T-helper 9 cell (primary cell): ENCODE measurements at places on chromosomes 6 and 20.

GRCh38 chr20:10708351-10709185 lies 34.8 kb upstream of the JAG1 start:
- DNase-seq, result no peak

DNA sequence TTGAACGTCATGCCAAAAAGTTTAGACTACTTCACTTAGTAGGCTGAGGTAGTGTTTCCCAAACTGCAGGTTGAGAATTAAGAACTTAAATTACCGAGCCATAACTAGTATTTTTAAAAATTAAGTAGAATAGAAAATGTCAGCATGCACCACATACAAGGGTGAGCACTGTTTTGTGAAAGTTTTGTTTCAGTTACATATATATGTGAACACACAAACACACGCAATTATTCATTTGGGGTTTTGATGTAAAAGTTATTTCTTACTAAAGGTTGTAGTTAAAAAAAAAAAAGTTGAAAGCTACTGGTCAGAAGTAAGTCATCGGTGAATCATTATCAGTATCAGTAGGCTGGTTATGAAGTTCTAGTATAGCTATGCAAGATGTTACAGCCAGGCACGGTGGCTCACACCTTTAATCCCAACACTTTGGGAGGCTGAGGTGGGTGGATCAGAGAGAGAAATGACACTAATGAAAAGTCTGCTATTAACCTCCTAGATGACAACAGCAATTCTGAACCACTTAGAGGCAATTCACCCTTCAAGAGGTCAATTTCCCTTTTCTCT lies 24.1 kb downstream of the FASTKD5 start:
- DNase-seq, result no peak

- no peak for DNase-seq
Measured at GRCh38 chr6:63418741-63419140, 99.0 kb upstream of the LGSN start.

DNA sequence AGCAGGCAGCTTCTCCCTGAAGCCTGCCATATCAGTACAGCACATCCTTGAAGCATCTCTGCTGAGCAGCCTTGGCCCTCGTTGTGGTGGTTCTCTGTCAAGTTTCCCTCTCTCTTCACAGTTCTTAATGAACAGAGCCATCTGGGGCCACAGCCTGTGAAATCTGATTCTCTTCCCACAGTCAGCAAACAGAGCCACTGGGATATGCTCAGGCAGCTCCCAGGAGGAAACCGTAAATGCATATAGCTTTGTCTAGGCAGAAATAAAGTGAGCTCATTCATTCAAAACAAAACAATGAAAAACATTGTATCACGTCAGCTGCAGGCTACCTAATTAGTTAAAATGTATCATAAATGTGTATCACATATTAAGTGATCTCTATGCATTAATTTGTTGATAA lies 80.3 kb downstream of the TBC1D7 start:
- no peak for DNase-seq

DNA sequence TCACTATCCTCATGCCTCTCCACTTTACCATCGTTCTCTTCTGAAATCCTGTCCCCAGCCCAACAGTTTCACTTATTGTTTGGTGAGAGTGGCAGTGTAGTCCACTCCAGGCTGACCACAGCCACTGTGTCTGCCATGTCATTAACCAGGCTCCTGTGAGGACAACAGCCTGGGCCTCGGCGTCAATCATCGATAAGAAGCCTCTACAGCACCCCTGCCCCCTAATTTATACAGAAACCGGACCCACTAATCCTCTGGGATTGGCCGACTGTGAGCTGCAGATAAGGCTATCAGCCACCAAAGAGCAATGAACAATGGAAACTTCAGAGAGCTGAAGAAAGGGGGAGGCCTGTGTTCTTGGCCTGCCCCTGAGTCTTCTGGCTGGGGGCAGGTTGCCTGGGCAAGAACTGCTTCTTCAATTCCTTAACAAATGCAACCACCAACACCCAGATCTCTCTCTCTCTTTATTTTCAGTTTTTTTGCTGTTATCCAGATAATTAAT lies 3.4 kb downstream of the EGFL8 start:
- no peak for DNase-seq

- no peak for DNase-seq
Measured at GRCh38 chr6:154594496-154595198, 84.2 kb upstream of the CNKSR3 start.

GRCh38 chr20:62624719-62625453 lies 17.4 kb upstream of the SLCO4A1 start:
- DNase-seq, result no peak

GRCh38 chr20:53162251-53162835 lies 190.2 kb downstream of the TSHZ2 start:
- DNase-seq, result no peak

DNA sequence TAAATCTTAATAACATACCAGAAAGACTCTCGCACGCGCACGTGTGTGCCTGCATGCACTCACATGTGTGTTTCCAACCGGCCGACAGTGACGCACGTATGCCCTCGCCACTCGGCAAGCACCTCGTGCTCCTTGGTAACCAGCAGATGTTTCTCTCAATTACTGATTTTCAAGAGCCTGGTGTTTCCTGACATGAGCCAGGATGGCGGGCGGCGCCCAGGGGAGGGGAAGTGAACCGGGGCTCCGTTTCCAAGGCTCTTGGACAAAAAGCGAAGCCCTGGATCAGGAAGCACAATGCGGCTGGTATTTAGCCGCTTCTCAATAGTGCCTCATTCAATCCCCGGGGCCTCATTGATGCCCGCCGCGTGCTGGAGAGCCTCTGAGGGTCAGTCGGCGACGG lies 37.7 kb downstream of the PMEPA1 start:
- no peak for DNase-seq

DNA sequence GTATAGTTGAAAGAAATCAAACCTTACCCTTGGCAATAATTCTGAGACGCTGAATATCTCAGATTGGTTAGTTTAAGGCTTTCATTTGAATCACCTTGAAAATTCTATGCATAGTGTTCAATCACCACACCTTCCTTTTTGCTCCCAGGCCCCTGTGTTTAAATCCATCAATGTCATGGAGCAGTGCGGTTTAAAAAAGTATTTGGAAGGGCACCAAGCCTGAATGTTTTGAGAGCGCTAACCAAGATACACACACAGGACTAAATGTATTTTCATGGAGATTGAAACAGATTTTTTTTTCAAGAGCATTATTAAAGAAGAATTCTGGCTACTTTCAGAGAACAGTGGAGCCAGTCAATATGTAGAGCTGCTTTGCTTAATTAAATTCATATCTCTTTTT lies 195.7 kb downstream of the CENPW start:
- no peak for DNase-seq

DNA sequence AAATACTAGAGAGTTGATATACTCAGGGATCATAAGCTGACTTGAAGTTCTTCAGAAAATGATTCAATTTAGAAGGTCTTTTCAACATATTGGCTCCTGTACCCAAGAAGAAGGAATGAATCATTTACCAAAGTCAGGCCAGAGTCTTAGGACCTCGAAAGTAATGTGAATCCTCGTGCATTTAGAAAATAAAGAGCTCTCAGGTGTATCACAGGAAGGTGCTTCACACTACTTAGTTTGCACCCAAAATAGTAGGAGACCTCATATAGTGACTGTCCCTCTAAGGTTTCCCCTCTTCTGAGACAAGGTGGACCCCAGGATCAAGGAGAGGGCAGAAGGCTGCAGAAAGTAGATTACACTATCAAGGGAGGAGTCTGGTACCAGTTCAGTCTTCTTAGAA lies 71.8 kb downstream of the F13A1 start:
- DNase-seq, result no peak

DNA sequence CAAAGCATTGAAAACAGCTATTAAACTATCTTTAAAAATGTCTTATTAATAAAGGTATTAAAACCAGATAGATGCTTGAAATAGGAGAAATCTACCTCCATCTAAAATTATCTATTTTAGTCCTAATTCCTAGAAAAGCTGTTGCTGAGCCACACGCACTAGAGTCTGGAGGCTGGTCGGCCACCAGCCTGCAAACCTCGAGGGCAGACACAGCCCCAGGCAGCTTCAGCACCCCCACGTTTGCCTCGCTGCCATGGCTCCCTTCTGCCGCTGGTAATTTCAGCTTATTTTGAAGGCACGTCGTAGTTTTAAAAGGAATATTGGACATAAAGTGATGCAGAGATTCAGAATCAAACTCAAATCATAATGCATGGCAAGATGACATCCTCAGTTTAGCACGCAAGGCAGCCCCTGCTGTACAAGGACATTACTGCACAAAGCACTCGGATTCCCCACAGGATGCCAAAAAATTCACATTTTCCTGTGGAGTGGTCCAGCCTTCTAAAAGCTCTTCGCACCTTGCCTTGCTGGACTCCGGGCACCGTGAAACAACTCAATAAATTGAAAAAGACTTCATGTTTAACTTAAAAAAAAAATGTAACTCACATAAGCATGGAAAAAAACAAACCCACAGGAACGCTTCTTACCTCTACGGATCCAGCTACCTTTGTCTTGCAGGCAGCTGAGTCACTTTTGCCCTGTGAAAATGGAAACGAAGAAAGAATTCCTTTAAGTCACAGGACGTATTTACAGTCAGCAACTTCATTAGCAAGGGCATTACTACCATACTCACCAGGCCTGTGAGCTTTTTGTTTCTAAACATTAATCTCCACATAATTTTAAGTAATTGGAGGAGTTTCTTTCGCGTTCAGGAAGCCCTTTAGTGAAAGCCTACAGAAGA lies 143.4 kb upstream of the RPS6KA2 start:
- no peak for DNase-seq

GRCh38 chr6:80235647-80236046 lies 129.2 kb downstream of the BCKDHB start:
- DNase-seq, result no peak

- no peak for DNase-seq
Measured at GRCh38 chr20:48146877-48147276, 361.6 kb upstream of the SULF2 start.

DNA sequence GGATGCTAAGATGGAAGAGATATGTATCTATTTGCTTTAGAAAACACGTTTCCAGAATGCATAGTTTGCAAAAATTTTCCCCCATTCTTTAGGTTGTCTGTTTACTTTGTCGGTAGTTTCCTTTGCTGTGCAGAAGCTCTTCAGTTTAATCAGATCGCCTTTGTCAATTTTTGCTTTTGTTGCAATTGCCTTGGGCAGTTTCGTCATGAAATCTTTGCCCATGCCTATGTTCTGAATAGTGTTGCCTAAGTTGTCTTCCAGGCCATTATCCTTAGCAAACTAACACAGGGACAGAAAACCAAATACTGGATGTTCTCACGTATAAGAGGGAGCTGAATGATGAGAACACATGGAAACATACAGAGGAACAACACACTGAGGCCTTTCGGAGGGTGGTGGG lies 454.2 kb upstream of the SLC35B3 start:
- DNase-seq, result no peak

DNA sequence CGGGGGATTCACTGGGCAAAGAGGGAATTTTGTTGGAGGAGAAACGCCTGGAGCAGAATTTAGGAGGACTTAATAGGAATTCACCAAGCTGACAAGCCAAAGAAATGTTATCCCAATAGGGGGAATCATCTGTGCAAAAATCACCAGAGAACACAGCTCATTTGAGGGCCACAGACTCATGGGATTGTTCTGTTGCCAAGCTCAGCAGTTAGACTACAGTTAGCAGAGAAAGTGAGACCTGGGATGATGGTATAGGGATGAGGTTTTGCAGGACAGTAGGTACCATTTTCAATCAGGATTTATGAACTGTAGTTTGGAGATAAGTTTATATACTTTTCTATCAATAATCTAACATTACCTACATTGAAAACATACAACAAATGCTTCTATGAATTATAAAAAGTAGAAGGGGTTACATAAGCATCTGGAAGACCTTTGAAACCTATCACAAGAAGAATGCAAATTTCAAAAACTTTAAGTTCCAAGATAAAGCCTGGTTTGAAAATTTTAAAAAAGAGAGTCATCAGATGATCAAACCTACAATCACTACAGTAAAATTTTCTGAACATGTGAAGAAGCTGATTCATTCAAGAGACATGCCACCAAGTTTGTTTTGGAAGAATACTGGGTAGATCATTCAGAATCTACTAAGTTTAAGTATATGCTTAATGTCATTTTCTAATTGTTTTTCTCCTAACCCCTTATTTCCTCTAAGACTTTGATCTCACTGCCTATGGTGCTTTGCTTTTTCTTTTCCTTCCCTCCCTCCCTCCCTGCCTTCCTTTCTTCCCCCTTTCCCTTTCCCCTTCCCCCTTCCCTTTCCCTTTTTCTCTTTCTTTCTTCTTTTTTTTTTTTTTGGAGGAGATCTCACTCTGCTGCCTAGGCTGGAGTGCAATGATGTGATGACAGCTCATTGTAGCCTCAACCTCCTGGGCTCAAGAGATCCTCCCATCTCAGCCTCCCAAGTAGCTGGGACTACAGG lies 81.5 kb downstream of the KIF13A start:
- no peak for DNase-seq

DNA sequence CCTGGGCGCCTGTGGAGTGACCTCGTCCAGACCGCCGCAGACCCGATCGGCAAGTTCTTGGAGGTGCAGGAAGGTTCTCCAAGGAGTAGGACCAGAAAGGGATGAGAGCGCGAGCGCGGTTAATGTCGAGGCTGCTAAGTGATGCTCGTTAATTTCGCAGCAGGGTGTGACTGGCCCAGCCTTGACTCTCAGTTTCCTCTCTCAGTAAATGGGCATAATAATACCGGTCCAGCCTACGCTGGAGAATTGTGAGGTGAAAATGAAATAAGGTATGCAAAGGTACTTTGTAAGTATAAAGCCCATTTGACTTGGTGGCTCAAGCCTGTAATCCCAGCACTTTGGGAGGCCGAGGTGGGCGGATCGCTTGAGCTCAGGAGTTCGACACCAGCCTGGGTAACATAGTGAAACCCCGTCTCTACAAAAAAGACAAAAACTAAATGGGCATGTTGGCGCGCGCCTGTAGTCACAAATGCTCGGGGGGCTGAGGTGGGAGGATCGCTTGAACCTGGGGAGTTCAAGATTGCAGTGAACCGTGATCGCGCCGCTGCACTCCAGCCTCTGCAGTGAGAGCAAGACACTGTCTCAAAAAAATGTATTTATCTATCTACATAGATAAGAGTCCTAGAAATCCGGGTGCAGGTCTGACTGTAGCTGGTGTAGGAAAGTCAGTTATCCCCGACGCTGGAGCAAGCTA lies 634 bp upstream of the BTBD9 start:
- DNase-seq, result no peak

DNA sequence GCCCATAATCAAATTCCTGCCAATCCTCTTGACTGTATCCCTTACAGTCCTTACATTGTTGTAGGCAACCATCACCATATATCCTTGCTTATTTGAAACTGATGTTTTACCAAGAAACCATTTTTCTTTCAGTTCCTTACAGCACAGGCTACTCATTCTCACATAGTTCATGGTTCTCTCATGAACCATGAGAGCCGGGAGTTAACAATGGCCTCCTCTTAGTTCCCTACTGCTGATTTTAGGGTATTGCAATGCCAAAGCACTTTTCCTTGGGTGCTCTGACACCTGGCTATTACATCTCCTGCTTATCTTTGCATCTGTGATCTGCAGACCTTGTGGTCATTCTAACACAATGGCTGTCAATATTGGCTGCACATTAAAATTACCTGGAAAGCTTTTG lies 133.4 kb downstream of the MYB start:
- no peak for DNase-seq

DNA sequence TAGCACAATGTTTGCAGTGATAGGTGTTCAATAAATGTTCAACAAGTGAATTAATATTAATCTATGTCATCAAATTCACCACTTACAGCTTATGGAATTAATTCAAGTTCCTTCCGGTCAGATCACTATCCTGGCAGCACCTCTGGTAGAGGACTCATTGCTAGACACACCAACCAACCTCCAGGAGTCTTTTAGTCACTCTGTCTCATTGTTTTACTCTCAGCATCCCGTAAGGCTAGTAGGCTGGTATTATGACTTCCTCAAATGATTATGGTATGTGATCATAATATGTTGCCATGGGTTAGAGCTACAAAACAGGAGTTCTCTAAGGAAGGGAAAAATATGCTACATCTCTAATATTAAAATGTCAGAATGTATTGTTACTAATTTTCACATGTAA lies 21.7 kb upstream of the MMS22L start:
- DNase-seq, result no peak
